Left lung (tissue), 14 donors: ENCODE measurements at places on chromosomes 2 and 18. TPM values are rescaled to one million over a fixed set of nuclear protein-coding genes. Genes with fewer than 3 reads are reported as not detected.

DNA sequence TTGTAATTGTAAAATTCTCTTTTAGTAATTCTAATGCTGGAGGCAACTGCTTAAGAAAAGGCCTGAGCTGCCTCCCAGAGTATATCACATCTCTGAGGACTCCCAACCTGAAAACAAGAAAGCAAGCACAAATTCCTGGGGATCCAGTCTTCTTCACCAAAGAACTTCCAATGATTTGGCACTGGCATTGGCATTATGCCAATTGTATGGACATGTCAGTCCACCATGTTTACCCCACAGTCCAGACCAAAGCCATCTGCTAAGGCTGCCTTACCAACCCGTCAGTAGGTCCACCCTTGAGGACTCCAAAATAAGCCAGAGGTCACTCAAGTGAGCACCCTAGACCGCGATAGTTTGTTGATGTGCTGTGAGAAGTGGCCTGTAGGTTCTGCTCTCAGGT, 263.1 kb downstream of the RND3 start:
- DNase-seq, result no peak

DNA sequence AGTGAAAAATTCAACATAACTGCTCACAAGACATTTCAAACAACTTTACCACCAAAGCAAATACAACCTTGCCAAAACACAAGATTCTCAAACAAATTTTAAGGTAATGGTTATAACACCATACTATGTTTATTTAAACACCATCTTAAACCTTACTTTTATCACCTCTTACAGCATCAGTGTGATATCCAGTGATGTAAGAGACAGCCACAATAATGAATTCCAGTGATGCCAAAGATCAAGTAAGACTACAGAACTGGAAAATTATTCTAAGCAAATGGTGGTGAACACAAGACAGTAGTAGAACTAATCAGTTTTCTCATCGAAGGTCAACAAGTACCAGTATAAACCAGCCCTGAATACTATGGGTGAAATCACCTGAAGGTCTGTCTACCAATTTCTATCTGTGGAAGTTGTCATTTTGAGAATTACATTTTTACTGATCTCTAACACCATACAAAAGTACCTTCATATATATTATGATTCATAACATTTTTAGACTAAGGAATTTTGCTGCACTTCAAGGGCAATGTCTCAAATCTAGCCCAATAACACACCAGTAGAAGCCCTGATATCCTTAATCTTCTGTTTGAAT, 146.2 kb downstream of the RBMS1 start:
- no peak for DNase-seq

The RAB6D gene
- polyA plus RNA-seq, result 2.0 TPM

The CCDC121 gene
- 13.2 TPM for polyA plus RNA-seq

The CNGA3 gene
- polyA plus RNA-seq, result 0.04 TPM

DNA sequence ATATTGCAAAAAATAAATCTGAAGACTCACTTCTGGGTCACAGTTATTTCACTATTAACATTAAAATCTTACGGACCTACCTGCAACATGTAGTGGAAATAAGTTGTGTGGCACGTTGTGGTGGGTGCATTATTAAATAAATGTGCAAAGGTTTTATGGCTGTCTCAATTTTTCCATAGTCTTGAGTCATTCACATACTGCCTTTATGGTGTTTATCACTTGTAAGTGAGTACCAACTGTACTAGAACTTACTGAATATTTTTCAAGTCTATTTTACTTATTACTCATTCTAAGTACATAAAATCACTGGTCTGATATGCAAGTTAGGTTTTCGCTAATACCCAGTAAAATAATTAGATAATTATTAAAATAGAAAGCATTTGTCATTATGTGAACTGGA, 47.6 kb upstream of the SLC30A6 start:
- no peak for DNase-seq

GRCh38 chr18:66457245-66457644, 146.6 kb downstream of the CDH19 start:
- DNase-seq, result no peak

- DNase-seq, result no peak
These were observed 708.6 kb downstream of the CCDC85A start for GRCh38 chr2:56892382-56892781.

The RAD51AP2 gene
- 0.50 TPM for polyA plus RNA-seq

The POTEI gene
- polyA plus RNA-seq, result 0.70 TPM

DNA sequence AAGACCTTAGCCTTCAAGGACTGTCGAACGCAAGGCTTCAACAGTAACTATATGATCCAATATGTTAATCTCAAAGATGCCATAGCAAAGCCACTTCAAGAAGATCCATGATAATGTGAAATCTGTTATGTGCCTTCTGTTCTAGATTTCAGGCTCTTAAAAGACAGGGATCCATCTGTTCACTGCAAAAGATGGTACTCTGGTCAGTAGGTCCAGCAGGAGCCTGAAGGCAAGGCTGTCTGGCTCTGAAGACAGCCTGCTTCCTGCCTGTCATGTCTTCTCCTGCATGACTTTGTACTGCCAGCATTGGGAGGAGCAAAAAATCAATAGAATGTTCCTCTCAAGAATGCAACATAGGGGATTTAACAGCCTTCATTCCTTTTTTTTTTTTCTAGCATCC, 270.8 kb upstream of the PARD3B start:
- DNase-seq, result no peak

DNA sequence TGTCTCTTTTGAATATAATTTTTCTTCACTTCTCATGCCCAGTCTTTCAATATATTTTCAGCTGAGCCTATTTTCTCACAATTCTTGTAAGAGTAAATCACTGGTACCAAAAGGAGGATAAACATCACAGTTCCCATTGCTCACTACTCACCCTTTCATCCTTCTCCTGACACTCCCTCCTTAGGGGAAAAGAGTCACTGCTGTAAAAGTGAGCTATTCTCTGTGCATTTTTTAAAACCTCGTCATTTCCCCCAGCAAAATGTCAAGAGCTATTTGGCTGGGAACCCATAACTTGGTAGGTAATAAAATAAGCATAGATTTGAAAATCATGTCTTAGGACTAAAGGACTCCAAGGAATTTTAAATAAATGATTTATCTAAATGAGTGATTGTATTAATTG, 340.1 kb upstream of the GYPC start:
- DNase-seq, result no peak

The ANKRD30B gene
- polyA plus RNA-seq, result not detected

DNA sequence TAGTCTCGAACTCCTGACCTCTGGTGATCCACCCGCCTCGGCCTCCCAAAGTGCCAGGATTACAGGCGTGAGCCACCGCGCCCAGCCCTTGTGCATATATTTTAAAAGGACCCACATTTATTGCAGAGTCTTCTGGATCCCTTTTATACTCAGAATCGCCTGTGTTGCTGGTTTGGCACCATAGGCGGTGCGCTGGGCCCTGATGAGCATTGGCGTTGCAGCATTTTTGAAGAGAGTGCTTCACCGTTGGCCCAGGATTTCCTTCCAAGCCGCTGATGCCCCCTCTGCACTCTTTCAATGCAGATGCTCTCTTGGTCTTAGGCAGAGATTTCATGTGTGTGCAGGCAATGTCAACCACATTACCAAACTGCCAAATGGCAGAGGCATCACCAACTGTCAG, 13.5 kb upstream of the TFCP2L1 start:
- DNase-seq, result no peak

The MROH2A gene
- polyA plus RNA-seq, result 0.70 TPM

DNA sequence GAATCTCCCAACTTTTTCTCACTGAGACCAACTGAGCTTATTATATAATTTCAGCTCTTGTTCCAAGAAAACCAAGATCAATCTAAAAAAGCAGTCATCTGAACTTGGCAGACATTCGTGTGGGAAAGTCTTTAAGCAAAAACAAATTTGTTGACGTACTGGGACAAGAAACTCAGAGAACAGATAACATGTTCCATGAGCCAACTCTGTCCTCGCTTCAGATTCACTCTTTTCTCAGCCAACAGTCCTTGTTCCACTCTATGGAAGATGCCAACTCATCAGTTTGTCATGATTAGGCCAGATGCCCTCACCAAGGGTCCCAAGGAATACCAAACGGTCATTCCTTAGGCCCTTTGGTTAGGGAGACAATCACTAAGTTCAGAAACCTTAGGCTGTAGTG, 224.2 kb upstream of the CTAGE1 start:
- DNase-seq, result no peak

The SFXN5 gene
- polyA plus RNA-seq, result 14.5 TPM

DNA sequence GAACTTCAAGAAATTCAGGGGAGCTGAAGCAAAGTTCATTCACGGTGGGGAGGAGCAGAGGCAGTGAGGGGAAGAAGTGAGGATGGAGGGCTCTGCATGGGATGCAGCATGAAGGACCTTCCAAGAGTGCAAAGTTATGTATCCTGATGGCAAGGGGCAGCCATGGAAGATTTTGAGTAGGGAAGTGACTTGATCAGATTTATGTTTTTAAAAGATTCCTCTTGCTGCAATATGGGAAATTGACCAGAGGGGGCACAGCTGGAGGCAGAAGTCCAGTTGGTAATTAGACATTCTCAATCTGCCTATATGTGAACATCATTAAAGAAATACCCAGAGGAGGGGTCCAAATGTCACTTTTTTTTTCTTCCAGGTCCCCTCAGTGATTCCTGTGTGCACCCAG, 21.5 kb upstream of the ANXA4 start:
- DNase-seq, result no peak

DNA sequence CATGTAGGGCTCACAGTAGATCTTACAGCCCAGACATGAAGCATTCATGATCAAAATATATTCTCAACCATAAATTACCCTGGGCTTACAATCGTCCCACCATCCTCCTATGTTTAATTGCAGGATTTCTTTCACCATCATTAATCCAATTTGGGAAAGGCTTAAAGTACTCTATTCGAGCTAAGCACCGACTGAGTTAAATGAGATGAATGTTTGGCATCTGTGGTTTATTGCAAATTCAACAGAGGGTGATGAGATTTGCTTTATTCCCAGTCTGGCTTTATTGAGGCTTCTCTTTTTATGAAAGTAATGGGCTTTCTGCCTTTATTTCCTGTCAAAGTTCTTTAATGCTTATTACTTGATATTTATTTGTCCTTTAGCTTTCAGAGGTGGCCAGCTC, 159.0 kb downstream of the METTL4 start:
- no peak for DNase-seq

- DNase-seq, result no peak
These were observed 42.7 kb upstream of the ZFP36L2 start for GRCh38 chr2:43269074-43269572.

The SLC66A3 gene
- polyA plus RNA-seq, result 29.5 TPM

- DNase-seq, result no peak
These were observed 75.9 kb downstream of the PTGR3 start for GRCh38 chr18:75132931-75133525.

The TMEM18 gene
- polyA plus RNA-seq, result 63.2 TPM

- DNase-seq, result no peak
These were observed 13.0 kb downstream of the KIF5C start for GRCh38 chr2:148888003-148888501.

The UGT1A8 gene
- polyA plus RNA-seq, result not detected

GRCh38 chr2:206045251-206045650, 40.7 kb downstream of the INO80D start:
- no peak for DNase-seq

The EFHD1 gene
- 4.5 TPM for polyA plus RNA-seq

GRCh38 chr18:6427286-6427685, 12.6 kb upstream of the L3MBTL4 start:
- DNase-seq, result no peak

DNA sequence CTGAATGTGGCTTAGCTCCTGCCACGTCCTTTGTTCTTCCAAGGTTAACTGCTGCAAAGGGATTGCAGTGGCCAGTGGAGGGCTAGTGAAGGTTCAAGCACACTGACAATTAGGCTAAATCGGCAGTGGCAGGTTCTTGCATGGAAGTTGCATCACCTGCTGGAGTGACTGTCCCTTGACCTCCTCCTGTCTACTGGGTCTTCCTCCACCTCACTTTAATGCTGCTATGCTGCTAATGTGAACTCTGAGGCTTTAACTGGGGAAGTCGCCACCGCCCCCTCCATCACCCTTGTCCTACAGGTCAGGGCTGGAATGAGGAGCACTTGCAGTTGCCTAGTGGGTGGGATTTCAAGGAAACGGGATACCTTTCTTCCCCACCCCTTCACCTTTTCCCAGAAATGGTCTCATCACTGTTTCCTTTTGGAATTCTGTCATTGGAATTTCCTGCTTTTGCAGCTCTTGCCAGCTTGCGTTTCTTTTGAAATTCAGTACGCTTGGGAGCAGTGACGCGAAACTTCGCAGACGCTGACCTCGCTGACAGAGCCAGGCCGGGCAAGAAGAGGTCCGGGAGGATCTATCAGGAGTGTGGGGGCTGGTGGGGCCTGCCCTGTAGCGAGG, 150.3 kb downstream of the SH3RF3 start:
- DNase-seq, result peak; percentile 46

The ITGA6 gene
- 78.3 TPM for polyA plus RNA-seq

- DNase-seq, result no peak
These were observed 170.1 kb downstream of the DCC start for GRCh38 chr18:52510139-52510538.

The TDRD15 gene
- not detected for polyA plus RNA-seq

- no peak for DNase-seq
These were observed 60.5 kb downstream of the HK2 start for GRCh38 chr2:74894272-74894981.

GRCh38 chr2:144230033-144230432, 289.9 kb downstream of the ZEB2 start:
- no peak for DNase-seq

DNA sequence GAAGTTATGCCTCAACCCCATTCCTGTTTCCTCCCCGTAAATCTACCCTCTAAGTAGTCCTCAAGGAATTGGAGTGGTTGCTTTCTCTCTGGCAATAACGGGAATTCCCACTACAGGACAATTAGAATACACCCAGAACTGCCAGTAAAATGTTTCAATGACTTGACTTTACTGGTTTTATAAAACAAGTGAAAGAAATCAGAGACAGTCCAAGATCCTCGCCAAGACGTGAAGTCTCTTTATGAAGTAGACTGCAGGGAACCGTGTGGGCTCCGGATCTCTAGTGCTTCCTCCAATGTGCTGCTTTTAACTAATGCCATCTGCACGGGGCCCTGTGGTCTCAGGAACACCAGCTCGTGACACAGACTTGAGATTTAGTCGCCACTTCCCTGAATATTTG, 101.4 kb downstream of the CPO start:
- DNase-seq, result no peak

- no peak for DNase-seq
These were observed 90.6 kb upstream of the TAF1B start for GRCh38 chr2:9752441-9753275.

DNA sequence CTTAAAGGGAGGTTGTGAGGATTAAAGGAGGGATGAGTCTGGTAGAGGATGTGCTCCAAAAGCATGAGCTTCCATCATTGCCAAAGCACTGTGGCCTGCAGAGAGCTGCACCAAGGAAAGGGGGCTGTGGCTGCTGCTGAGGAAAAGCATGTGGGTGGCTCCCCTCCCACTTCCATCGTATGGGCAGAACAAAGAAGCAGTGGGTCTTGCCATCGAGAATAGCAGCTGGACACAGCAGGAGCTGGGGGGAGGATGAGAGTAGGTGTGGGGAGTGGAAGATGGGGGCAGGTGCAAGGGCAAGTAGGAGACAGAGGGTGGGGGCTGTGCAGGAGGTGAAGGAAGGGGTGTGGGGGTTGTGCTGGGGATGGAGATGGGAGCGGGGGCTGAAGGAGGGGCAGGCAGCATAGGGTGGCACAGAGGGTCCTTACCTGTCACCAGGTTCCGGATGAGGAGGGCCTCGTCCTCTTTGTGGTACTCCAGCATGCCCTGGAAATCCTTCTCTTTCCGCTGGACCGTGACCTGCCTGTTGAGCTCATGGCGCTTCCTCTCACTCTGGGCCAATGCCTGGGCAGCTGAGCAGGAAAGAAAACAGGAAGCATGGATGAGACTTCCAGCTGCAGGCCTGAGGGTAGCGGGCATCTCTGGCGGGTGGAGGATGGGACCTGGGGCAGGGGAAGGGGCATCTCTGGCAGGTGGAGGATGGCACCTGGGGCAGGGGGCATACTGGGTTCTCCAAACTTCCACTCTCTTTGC, 33.6 kb upstream of the ACAA2 start:
- DNase-seq, result no peak

The MAPK4 gene
- polyA plus RNA-seq, result 1.8 TPM
